NCI-H187 treated with DMSO at 0.1 percent for 48 hours (cell line): ENCODE measurements at places on chromosomes 11 and 22.

- no peak for DNase-seq
Observed at GRCh38 chr11:110773442-110773841, 61.2 kb upstream of the ARHGAP20 start.

DNA sequence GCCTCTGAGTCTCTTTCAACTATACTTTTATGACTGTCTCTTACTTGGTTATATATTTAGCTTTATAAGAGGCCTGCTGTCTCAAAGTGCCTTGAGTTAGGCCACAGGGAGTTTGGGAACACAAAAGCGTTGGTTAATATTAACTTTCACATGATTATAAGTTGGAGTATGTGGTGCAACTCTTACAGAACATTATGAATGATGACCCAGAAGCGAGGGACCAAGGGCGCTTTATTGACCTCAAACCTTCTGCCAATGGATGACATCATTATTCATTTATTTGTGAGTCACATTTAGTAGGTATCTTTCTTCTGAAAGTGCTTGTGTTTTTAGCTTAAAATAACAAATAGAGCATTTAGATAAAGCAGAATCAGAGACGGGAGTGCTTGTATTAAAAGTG lies 298.0 kb upstream of the ZC3H12C start:
- no peak for DNase-seq

- DNase-seq = no peak
Observed at GRCh38 chr22:41801147-41801819, 804 bp downstream of the CCDC134 start.

- no peak for DNase-seq
Observed at GRCh38 chr11:28296426-28296825, 188.2 kb downstream of the METTL15 start.

DNA sequence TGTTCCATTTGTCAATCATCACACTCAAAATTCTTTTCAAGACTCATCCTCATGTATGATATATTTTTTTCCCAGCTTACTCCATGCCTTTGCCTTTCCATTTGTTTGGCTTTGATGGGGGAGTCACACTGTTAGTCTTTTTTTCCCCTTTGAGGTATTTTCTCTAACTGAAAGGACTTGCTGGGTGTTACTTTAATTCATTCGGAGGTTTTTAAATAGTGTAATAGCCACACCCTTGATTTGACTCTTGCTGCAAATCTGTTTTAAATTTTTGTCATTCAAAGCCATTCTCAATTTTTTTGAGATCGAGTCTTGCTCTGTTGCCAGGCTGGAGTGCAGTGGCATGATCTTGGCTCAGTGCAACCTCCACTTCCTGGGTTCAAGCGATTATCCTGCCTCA lies 84.1 kb downstream of the C11orf87 start:
- DNase-seq = no peak

DNA sequence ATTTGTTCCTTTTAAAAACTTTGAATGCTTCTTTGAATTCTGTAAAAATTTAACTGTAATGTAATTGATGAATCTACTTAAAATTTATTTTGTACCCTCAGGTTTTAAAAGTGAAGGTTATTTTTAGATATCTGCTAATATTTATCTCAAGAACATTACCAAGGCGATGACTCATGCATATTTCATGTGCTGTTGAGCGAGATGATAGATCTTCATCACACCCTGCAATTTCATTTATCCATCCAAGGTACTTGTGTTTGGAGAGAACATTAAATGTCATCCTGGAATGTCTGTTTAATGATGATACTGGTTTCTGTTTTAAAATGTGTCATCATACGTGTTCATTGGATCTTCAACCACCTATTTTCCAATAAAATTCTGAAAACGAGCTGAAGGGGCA lies 6.7 kb upstream of the OOSP4A start:
- DNase-seq = no peak

GRCh38 chr22:35195821-35196220 lies 61.5 kb upstream of the HMGXB4 start:
- DNase-seq = peak; percentile 2

GRCh38 chr11:12276356-12276755 lies 101.0 kb upstream of the PARVA start:
- peak; percentile 98 for DNase-seq

DNA sequence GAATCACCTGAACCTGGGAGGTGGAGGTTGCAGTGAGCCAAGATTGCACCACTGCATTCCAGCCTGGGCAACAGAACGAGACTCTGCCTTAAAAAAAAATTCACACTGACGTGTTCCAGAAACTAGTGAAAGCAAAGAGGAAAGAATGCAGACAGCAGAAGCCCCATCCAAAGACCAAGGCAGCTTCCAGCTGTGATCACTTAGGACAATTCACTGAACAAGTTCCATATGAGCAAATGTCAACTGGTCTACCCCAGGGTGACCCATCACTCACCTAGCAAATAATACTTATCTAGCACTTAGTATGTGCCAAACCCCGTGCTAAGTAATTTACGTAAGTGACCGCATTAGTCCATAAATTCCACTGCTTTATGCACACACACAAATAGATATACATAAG lies 138.9 kb downstream of the LARGE1 start:
- no peak for DNase-seq

DNA sequence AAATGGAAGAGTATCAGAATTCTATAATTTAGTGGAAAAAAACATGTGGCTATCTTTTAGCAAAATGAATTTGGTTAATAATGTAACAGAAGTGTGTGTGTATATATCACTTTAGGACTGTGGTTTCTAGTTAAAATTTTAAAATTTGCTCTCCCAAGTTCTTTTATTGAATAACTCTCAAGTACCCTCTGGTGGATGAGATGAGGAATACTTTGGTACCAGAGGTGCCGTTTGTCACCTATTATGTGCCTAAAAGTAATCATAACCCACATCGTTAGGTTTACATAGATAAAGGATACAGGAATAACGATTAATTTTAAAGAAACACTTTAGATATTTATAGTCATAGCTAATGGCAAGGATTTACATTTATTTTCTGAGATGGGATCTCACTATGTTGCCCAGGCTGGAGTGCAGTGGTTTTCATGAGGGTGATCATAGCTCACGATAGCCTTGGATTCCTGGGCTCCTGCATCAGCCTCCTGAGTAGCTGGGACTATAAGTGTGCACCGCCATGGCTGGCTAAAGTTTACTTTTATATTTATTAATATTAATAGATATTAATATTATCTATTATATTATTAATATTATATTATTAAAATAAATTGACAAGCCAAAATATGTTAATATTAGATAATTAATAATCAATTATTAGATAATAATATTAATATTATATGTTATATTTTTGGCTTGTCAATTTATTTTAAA lies 66.7 kb upstream of the CAPRIN1 start:
- DNase-seq = no peak

- DNase-seq = no peak
Observed at GRCh38 chr11:79206951-79207350, 233.9 kb downstream of the TENM4 start.

DNA sequence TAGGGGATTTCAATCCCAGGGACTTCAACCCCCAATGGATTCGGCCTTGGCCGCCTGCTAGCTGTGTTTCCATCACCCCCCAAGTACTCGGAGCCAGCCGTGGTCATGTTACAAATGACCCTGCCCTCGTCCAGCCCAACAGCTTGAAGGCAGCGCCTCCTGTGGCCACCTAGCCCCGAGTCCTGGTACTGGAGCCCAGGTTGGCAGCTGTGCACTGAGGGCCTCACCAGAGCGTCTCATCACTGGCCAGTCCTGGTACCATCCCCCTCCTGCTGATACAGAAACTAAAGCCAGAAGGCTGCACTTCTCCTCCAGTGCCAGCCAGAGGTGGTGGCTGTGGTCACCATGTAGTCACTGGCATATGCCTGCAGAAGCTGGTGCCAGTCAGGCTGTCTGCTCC lies 44.9 kb upstream of the FADD start:
- DNase-seq = no peak

DNA sequence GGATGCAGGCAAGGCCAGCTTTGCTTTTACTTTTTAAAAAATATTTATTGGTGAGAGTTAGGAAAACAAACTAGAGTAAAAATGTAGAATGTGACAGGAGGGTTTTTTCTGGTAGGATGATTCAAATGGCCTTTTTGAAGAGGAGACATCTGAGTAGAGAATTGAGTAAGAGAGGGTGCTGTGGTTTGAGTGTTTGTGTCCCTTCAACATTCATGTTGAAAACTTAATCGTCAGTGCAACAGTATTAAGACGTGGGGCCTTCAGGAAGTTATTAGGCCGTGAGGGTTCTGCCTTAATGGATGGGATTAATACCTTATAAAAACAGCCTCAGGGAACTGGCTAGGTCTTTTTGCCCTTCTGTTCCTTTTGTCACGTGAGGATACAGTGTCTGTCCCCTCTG lies 288.8 kb upstream of the C11orf87 start:
- no peak for DNase-seq

DNA sequence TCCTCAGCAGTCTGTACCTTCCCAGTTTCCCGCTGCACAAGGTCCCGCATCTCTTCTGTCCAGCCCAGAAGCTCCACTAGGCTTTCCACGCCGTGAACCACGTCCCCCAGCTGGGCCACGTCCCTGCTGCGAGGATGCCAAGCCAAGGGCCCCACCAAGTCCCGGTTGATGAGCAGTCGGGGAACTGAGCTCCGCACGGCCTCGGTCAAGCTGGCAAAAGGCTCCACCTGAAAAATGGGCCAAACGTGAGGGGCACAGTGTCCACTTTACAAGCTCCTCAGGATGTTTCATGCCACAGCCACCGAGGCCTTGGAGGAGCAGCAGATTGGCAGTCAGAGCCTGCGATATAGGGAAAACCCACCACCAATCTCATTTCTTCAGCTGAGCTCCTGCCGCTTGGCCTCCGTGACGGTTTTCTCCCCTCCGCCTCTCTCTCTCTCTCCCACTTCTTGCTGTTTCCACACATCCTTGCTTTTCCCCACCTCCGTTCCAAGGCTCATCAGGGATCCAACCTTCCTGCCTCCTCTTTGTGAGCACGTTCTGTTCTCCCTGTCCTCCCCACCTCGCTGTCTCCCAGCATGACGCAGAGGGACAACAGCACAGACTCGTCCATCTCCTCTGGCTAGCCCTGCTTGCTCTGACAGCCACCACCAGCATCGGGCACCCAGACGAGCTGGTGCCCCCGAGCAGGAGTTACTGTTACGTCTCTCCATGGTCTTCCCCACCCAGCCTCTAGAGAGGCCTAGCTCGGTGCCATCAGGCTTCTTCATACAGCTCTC lies 11.5 kb downstream of the RIC8A start:
- no peak for DNase-seq

DNA sequence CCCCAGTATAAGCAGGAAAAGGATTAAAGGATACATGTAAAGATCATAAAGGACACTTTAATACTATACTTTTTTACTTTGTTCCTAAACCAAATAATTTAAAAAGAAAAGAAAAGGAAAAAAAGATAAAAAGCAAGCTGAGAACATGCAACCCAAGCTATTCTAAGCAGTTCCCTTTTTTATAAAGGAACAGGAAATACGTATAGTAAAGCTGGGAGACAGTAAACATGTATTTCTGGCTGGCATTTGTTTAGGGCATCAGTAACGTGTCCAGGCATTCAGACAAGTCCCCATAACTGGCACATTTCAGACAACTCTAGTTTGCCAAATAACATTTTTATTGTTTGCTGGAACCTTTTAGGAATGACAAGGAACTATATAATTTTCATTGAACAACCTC lies 24.9 kb downstream of the BCO2 start:
- DNase-seq = no peak

- no peak for DNase-seq
Observed at GRCh38 chr11:1625541-1625940, 3.6 kb upstream of the KRTAP5-4 start.

DNA sequence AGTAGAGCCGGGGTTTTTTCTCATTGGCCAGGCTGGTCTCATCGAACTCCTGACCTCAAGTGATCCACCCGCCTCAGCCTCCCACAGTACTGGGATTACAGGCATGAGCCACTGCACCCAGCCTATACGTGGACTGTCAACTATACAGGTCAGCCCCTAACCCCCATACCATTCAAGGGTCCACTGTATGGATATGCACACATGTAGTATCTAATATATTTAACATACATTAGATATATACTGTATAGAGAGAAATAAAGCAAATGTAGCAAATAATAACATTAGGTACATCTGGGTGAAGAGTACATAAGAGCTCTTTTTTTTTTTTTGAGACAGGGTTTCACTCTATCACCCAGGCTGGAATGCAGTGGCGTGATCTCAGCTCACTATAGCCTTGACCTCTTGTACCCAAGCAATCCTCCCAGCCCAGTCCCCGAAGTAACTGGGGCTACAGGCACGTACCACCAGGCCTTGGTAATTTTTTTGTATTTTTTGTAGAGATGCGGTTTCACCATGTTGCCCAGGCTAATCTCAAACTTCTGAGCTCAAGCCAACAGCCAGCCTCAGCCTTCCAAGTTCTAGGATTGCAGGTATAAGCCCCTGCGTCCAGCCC lies 1.5 kb upstream of the ATP5MGL start:
- no peak for DNase-seq

DNA sequence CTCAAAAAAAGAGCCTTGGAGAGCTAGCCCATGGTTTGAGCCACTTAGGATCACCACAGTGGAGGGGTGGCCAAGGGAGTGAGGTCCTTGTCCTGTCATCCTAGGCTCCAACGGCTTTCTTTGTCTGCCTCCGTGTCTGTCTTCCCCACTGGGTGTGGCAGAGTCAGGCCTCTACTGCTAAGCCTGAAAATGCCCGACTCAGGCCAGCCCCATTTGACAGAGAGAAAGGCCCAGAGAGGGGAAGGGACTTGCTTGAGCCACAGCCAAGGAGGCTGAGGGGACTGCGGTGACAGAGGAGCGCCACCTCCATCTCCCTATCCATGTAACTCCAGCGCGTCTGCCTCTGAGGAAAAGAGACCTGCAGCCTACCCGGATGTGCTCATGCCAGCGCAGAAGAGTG lies 27.8 kb upstream of the CD82 start:
- no peak for DNase-seq

DNA sequence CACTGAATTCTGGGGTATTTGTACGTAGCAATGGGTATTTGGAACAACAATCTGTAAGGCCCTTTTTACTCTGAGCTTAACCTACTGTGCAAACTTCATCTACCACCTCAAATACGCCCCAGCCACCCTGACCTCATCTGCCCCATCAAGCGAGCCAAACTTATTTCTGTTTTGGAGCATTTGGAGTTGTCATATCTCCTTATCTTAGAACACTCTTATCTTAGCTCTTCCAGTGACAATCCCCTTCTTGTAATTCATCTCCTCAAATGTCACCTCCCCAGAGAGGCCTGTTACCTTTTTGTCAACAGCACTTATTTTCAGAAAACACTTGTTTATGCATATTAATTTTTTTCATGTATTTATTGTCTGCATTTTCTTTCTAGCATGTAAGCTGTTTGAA lies 4.7 kb upstream of the MSANTD2 start:
- DNase-seq = no peak

GRCh38 chr22:48199667-48200066 lies 1437.2 kb downstream of the TBC1D22A start:
- DNase-seq = no peak

- DNase-seq = no peak
Observed at GRCh38 chr22:38347944-38348750, 30.9 kb upstream of the CSNK1E start.

DNA sequence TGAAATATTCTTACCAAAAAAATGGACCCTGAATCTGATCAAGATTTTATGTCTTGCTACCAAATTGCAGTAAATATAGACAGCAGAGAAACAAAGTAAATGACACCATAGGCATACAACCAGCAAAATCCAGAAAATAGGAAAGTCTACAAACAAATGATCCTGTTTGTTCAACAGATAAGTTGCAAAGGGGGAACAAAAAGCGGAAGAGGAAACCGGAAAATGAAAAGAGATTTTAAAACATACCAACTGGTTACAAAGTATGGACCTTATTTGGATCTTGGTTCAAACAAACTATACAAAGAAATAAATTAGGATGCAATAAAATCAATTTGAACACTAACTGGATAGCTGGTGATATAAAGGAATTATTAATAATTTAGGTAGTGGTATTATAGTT lies 92.0 kb downstream of the TMPRSS5 start:
- DNase-seq = no peak

- DNase-seq = no peak
Observed at GRCh38 chr22:47552541-47553205, 790.2 kb downstream of the TBC1D22A start.
